ENCODE measurements at places on chromosomes 4 and X.
A peak's percentile ranks its signal among the peaks of the same experiment; 100 is the strongest.

- DNase-seq = no peak
- H3K36me3 ChIP-seq = no peaks in the 10 kb centered on the region
- H3K4me3 ChIP-seq = no peak overlapping the region
- H3K4me1 ChIP-seq = no peaks in the 10 kb centered on the region
- H3K27ac ChIP-seq = no peak overlapping the region
- H3K27me3 ChIP-seq = no peaks in the 10 kb centered on the region
Observed at GRCh38 chrX:133389975-133390374, 25.3 kb downstream of the GPC4 start.

GRCh38 chrX:65581661-65582339 lies 47.2 kb upstream of the LAS1L start:
- no peaks in the 10 kb centered on the region for H3K36me3 ChIP-seq
- H3K27me3 ChIP-seq = no peaks in the 10 kb centered on the region
- H3K27ac ChIP-seq = no peak overlapping the region

DNA sequence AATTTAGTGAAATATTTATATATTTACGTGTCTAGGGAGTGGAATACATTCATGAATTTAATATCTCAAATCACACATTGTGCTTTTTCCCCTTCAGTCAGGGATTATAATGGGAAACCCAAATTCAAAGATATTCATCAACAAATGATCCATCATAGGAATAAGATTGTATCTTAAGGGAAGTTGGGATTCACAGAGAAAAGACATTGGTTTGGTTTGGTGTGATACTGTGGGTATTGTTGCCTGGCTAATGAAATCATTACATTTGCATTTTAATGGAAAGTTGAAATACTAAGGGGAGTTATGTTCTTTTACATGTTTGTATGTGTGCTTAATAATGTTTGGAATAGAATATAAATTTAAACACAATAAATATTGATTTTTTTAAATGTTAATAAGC lies 1.7 kb downstream of the TET2 start:
- H3K27me3 ChIP-seq = no peaks in the 10 kb centered on the region
- peak overlapping the region; percentile 99 for H3K4me3 ChIP-seq
- DNase-seq = no peak
- H3K4me1 ChIP-seq = peaks cover 9% of the 10 kb centered on the region

DNA sequence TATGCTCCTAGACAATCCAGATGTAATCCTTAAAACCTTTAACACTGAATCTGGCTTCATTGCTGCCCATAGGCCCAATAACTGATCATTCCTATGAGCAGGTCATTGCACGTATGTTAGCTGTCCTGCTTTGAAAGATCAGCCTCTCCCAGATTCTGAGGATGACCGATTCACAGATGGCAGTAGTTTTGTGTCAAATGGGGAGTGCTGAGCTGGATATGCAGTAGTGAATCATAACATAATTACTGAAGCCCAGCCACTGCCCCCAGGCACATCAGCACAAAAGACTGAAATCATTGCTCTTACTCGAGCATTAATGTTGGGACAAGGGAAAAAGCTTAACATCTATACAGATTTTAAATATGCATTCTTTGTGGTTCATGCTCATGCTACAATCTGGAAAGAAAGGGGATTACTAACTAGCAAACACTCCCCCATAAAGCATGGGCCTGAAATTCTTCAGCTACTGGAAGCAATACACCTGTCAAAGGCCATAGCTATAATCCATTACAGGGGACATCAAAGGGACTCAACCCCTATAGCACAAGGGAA lies 16.4 kb upstream of the ZNF280C start:
- peak; percentile 13 for DNase-seq
- no peaks in the 10 kb centered on the region for H3K36me3 ChIP-seq
- no peaks in the 10 kb centered on the region for H3K4me1 ChIP-seq
- no peak overlapping the region for H3K27ac ChIP-seq
- H3K27me3 ChIP-seq = no peaks in the 10 kb centered on the region

GRCh38 chr4:1609901-1610790 lies 74.0 kb downstream of the FAM53A start:
- no peaks in the 10 kb centered on the region for H3K27me3 ChIP-seq
- DNase-seq = no peak
- H3K4me1 ChIP-seq = no peaks in the 10 kb centered on the region
- H3K27ac ChIP-seq = no peak overlapping the region
- H3K36me3 ChIP-seq = no peaks in the 10 kb centered on the region

DNA sequence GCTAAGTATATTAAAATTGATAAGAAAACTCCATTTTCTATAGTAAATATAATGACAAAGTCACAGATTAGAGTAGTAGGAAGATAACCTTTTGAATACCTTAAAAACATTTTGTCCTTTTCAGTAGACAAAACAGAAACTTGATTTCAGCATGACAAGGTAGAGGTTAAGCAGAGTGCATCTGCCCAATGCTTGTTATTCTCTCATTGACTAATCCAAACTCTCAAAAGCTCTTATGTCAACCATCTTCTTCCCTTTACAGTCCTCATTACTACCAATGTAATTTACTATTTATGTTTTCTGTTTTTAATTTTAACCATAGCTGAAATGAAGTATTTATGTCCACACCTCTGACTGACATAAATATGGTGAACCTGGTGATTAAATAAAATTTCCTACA lies 11.1 kb downstream of the NIPAL1 start:
- no peaks in the 10 kb centered on the region for H3K27me3 ChIP-seq
- no peaks in the 10 kb centered on the region for H3K36me3 ChIP-seq
- H3K27ac ChIP-seq = no peak overlapping the region
- no peaks in the 10 kb centered on the region for H3K4me1 ChIP-seq
- DNase-seq = no peak
- no peak overlapping the region for H3K4me3 ChIP-seq

DNA sequence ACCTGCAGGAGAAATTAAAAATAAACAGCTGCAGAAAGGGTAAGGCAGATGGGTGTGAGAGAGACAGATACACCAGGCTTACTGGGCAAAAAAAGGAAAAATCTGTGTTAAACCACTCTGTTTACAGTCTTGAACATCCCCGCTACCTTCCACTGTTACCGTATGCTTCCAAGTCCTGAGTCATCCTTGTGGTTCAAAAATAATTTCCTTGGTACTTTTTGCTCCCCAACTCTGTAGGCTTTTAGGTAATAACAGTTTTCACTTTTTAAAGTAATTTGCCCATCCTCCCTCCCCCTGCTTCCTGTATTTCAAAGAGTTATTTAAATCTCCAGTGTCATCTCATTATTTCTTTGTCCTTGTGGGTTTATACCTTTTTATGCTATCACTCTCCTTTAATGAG lies 210.1 kb upstream of the FAT4 start:
- peak; percentile 15 for DNase-seq
- H3K36me3 ChIP-seq = no peaks in the 10 kb centered on the region
- H3K4me3 ChIP-seq = no peak overlapping the region

Data from GM23248 (cell line).